Sigmoid colon (tissue), 7 donors: ENCODE measurements at places on chromosomes 4 and X. TPM values are rescaled to one million over a fixed set of nuclear protein-coding genes. Genes with fewer than 3 reads are reported as not detected.

The GPM6B gene
- 29.8 TPM for total RNA-seq

The SPOCK3 gene
- total RNA-seq: 1.4 TPM

The LIMCH1 gene
- 14.5 TPM for total RNA-seq

The STIM2 gene
- 15.2 TPM for total RNA-seq

The HHIP gene
- total RNA-seq: 0.16 TPM

The RPGR gene
- 41.8 TPM for total RNA-seq

The LONRF3 gene
- 26.8 TPM for total RNA-seq

The TMEM154 gene
- total RNA-seq: 0.54 TPM

DNA sequence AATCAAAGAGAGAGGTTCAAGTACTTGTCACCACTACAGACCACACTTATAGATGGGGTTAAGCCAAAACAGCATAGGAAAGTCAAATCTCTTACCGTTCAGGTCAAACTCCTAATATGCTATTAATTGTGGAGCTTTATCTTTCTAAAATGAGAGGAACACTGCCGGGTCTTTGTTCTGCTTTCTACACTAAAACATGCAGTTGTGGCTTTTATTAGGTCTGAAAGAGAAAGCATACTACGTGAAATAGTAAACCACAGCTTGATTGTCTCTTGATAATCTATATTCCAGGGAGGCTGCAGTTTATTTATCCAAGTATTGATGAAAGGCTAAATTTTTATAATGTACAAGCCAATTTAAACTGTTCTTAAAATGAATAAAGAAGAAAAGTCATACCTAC lies 12.3 kb upstream of the INPP4B start:
- no peaks in the 10 kb centered on the region for H3K36me3 ChIP-seq
- H3K4me1 ChIP-seq: no peaks in the 10 kb centered on the region
- no peaks in the 10 kb centered on the region for H3K27me3 ChIP-seq
- DNase-seq: no peak

DNA sequence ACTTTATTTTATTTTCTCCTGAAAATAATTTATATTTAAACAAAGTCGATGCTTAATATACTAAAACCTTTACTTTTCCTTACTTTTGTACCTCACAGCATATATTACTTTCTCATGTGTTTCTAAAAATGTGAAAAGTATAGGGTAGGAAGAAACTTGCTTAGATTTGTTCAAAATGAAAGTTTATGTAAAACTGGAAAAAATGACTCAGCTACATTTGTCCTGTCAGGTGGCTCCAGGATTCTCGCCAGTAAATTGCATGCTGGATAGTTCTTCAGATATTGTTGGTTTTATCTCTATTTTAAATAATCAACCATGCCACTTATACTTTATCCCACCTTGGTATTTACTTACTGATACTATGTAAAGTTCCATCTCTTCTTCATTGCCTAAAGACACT lies 159.2 kb upstream of the NDST4 start:
- no peak overlapping the region for H3K4me3 ChIP-seq
- H3K4me1 ChIP-seq: no peaks in the 10 kb centered on the region
- DNase-seq: no peak
- no peaks in the 10 kb centered on the region for H3K27me3 ChIP-seq
- no peaks in the 10 kb centered on the region for H3K36me3 ChIP-seq

DNA sequence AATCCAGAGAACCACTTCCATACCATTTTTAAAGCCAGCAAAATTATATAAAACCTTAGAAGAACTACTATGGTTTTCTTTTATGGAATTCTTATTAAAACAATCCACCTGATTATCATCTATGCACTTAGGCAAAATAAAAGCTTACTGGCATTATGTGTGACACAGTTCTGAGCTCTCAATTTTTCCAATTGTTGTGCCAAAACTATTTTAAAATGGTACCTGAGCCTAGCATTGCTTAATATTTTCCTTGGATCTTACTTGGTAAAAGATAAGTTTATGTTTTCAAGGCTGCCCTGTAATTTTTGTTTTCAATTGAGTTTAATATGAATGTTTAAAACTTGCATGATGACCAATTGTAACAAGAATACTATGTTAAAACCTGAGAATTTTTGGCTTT lies 201.3 kb downstream of the MAD2L1 start:
- H3K27me3 ChIP-seq: no peaks in the 10 kb centered on the region
- H3K36me3 ChIP-seq: no peaks in the 10 kb centered on the region
- H3K4me3 ChIP-seq: no peak overlapping the region

DNA sequence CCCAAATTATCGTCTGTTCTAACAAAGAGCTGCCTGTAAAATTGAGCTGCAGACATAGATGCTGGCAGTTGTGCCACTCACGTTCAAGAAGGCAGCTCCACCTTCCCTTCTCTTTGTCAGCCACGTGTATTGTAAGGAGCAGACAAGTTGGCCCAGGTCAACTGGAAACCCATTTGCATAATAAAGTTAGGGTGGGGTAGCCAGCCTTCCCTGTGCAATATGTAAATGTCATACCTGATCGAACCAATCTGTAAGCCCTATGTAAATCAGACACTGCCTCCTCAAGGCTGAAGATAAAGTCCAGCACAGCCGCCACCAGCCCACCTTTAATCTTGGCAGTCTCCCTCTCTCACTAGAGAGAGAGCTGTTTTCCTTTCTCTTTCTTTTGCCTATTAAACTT lies 117.2 kb downstream of the TMEM144 start:
- H3K4me3 ChIP-seq: no peak overlapping the region
- no peak overlapping the region for H3K27ac ChIP-seq
- DNase-seq: no peak
- H3K36me3 ChIP-seq: no peaks in the 10 kb centered on the region
- H3K27me3 ChIP-seq: no peaks in the 10 kb centered on the region
- no peaks in the 10 kb centered on the region for H3K4me1 ChIP-seq

DNA sequence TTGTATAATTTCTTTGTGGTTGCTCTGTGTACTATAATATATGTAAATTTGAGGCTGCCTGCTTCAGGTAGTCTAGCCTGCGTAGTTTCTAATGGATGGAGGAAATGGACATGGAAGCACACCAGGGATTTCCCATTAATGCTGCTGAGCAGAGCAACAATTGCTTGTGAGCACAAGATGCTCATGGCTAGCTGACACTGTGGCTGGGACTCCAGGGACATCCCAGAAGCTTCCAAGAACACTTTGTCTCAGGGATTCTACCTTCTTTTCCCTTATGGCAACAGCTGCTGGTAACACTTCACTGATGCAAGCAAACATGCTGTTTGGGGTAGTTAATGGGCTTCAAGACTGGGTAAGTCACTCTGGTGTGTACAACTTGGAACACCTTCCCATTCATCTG lies 66.1 kb downstream of the TENT5D start:
- H3K27ac ChIP-seq: no peak overlapping the region
- H3K4me1 ChIP-seq: no peaks in the 10 kb centered on the region
- no peak overlapping the region for H3K4me3 ChIP-seq
- H3K36me3 ChIP-seq: no peaks in the 10 kb centered on the region
- DNase-seq: no peak

DNA sequence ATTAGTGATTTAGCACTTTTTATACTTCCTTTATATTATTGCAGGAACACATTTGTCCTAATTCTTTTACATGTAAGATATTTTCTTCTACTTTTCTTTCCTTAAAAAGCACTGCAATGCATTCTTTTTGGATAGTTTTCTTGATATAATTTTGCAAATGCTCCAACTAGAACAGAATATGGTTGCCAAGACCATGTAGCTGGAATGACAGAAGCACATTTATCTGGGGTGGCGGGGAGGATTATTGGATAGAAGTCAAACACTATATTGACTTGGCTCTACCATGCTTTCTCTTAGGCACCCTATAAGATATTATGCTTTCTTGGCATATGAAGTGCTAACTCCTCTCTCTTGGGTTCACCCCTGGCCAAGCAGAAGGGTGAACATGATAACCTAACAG lies 983.5 kb downstream of the FAT4 start:
- H3K36me3 ChIP-seq: no peaks in the 10 kb centered on the region
- DNase-seq: no peak
- no peaks in the 10 kb centered on the region for H3K4me1 ChIP-seq
- H3K4me3 ChIP-seq: no peak overlapping the region

DNA sequence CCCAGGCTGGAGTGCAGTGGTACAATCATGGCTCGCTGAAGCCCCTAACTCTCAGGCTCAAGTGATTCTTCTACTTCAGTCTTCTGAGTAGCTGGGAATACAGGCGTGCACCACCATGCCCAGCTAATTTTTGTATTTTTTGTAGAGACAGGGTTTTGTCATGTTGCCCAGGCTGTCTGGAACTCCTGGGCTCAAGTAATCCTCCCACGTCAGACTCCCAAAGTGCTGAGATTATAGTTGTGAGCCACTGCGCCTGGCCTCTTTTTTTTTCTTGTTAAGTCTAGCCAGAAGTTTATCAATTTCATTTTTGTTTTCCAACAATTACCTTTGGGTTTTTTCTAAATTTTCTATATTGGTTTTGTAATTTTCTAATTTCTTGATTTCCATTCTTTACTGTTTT lies 100.6 kb downstream of the GC start:
- H3K4me3 ChIP-seq: no peak overlapping the region
- no peak overlapping the region for H3K27ac ChIP-seq
- H3K36me3 ChIP-seq: no peaks in the 10 kb centered on the region
- H3K27me3 ChIP-seq: no peaks in the 10 kb centered on the region

DNA sequence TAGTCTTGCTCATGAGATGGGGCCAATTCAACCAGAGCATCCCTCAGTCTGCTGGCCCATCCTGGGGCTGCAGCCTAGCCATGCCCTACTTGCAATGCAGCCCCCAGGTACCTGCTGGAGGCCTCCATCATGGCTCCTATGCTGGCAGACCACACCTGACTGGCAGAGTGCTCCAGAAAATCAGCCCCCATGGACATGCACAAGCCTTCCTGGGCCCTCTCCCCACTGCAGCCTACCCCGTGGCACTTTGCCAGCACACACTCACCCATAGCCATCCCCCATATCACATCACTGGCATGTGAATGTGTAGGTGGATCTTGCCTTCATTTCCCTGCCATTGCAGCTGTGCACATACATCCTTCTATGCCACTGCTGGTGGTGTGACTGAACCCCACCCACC lies 381.8 kb downstream of the UBE2NL start:
- H3K4me1 ChIP-seq: no peaks in the 10 kb centered on the region
- DNase-seq: no peak
- H3K27ac ChIP-seq: no peak overlapping the region
- H3K4me3 ChIP-seq: no peak overlapping the region
- no peaks in the 10 kb centered on the region for H3K36me3 ChIP-seq
- H3K27me3 ChIP-seq: no peaks in the 10 kb centered on the region

- DNase-seq: no peak
- H3K27ac ChIP-seq: peak overlapping the region; percentile 53
- H3K36me3 ChIP-seq: no peaks in the 10 kb centered on the region
- no peaks in the 10 kb centered on the region for H3K27me3 ChIP-seq
Observed at GRCh38 chr4:186105647-186106321, 1.3 kb downstream of the FAM149A start.

DNA sequence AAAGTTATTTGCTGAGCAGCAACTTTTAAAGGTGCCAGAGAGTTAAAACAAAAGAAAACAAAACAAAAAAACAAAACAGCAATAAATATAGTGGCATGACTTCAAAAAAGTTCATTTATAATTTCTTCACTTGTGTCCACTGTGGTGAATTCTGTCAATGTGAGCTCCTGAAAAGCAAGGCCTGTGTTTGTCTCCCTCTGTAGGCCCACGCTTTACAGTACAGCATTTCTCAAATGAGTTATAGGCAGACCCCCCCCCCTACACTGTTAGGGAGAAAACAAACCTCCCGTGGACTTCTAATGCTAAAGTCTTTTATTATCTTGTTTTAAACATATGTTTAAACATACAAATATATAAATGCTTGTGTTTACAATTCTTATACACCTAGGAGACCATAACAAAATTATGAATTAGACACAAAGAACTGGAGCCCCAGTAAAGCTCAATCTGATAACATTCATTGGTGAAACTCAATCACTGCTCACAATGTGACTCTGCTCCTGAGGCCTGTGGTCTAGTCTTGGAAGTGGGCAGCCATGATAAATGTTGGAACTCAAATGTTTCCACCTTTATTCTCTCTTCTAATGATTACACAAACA lies 47.0 kb upstream of the SCOC start:
- no peak for DNase-seq
- no peak overlapping the region for H3K4me3 ChIP-seq
- no peaks in the 10 kb centered on the region for H3K36me3 ChIP-seq
- no peaks in the 10 kb centered on the region for H3K4me1 ChIP-seq

DNA sequence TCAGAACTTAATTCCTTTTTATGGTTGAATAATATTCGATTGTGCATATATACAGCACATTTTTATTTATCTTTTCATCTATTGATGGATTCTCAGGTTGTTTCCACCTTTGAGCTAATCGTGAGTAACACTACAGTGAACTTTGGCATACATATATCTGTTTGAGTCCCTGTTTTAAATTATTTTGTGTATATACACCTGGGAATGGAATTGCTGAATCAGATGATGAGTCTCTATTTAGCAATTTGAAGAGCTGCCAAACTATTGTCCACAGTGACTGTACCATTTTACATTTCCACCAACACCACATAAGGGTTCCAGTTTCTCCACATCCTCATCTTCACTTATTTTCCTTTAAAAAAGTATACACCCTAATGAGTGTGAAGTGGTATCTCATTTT lies 166.2 kb upstream of the FGF13 start:
- no peak overlapping the region for H3K4me3 ChIP-seq
- no peak for DNase-seq
- no peaks in the 10 kb centered on the region for H3K4me1 ChIP-seq
- no peaks in the 10 kb centered on the region for H3K36me3 ChIP-seq

DNA sequence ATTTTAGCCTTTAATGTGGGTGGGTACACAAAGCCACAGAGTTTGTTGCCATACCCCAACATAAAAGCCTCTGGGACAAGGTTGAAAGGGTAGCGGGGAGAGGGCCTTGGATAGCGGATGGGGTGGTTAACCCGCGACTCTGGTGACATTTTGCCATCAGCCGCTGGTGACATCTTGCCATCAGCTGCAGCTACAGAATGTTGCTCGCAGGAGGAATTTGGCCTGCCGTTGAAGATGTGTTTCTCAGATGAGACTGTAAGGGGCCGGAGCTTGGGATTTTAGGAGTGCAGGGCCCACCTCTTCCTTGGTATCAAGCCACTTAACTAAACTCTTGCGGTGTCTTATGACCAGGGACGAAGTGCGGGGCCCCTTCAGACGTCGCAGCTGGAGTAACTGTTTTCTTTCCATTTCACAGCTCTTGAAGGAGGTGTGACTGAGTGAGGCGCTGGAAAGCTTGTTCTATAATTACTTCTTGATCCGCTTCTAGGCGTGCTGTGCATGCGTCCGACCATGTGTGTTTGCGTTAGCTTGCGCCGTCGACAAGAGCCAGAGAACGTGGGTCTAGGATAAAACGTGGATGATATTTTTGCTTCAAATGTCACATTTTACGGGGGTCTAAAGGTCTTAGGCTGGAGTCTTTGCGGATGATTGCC lies 820 bp upstream of the RASL11B start:
- peaks cover 23% of the 10 kb centered on the region for H3K4me1 ChIP-seq
- H3K27ac ChIP-seq: peak overlapping the region; percentile 69
- DNase-seq: no peak
- H3K4me3 ChIP-seq: peak overlapping the region; percentile 74

DNA sequence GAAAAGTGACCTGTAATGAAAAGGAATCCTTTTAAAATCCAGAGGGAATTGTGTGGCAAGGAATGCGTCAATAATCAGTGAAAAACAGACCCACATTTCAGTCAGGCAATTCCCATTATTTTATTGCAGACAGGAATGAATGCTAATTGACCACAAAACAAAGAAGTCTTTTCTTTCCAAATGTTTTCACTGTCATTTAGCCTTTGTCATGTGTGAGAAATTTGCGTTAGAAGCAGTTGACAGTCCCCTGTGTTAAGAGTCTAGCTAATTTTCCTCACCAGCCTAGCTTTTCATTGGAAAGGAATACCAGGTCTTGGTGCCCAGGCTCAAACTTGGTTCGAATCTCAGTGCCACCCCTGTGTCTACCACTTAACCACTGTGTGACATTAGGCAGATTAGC lies 83.4 kb downstream of the KIT start:
- no peak overlapping the region for H3K4me3 ChIP-seq
- no peaks in the 10 kb centered on the region for H3K36me3 ChIP-seq
- H3K27me3 ChIP-seq: no peaks in the 10 kb centered on the region
- no peak overlapping the region for H3K27ac ChIP-seq
- no peak for DNase-seq
